AG08395 (cell line): ENCODE measurements at places on chromosomes 16 and 17.

DNA sequence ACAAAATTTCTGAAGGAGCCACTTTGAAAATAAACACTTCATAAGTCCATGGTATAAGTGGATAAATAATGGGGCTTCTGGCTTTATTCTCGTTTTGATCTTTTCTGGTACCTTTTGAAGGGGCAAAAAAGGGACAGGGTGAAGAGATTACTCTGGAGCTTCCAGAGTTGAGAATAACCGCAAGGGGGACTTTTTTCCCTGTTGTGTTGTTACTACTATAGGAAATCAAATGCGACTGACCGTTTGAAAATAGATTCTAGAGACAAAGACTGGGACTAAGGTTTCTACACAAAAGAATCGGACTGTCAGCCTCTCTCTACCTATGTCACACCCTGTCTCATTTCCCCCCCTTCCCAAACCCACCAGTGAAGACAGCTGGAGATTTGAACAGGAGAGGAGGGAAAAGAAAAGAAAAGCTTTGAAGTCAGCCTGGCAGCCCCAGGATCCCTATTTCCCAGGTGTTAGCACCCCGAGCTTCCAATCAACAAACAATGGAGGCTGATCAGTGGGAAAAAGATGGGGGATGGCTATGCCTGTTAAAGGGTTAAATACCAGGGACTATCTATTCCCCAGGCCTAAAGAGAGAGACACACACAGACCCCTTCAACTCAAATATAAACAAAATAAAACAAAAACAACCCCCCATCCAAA lies 8.4 kb downstream of the HOXB4 start:
- DNase-seq, result no peak

DNA sequence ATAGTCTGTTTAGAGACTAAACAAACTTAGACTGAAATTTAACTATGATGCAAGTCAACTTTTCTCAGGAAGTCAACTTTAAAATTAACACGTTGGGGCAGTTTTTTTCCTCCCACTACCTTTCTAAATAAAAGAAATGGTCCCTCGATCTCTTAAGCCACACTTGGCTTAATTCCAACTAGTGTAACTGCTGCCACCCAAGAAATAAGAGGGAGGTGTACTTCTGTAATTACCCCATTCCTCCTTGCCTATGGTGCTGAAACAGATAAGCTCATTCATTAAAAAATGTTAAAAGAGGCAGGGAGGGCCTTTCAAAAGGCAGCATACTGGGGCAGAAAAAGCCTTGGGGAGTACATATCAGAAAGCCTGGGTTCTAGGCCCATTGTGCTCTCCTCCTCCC lies 59.8 kb downstream of the NCOR1 start:
- no peak for DNase-seq

DNA sequence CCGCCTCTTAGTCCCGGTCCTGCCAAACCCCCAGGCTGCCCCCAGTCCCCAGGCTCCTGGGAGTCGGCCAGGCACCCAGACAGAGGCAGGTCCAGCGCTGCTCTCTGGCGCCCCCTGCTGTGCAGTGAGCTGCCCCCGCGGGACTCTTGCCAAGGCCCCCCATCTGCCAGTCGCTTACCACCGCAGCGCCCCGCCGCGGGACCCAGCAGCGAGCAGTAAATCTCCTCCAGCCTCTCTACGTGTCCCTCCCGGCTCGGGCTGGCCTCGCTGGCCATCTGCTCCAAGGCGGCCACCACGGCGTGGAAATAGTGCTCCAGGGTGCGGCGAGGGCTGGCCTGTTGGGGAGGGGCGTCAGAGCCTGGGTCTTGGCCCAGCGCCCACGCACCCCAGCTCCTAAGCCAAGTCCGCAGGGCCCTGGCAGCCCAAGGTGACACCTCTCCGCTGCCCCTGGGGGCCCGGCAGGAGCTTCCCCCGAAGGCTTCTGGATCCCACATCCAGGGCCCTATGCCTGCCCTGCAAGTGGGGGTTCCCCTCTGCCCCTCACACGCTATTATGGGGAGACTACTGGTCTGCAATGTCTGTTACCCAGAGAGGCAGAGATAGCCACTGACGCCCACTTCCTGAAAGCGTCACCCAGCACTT lies 33.7 kb upstream of the MFSD6L start:
- no peak for DNase-seq

DNA sequence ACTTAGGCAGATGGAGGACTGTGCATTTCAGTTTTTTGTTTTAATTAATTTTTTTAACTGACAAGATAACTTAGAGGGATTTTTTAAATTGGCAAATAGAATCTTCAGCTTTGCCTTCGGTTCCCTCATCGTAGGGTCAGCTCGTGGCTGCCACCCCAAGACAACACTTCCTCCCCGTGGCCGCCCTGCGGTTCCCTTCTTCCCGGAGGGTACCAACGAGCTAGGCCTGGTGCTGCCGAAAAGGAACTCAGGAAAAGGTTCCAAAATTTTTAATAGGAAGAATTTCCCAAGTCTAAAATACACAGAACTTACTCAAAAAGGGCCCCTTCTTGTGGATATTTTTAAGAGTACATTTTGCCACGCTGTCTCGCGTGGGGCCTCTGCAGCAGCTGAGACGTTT lies 210.4 kb upstream of the CHMP6 start:
- no peak for DNase-seq

DNA sequence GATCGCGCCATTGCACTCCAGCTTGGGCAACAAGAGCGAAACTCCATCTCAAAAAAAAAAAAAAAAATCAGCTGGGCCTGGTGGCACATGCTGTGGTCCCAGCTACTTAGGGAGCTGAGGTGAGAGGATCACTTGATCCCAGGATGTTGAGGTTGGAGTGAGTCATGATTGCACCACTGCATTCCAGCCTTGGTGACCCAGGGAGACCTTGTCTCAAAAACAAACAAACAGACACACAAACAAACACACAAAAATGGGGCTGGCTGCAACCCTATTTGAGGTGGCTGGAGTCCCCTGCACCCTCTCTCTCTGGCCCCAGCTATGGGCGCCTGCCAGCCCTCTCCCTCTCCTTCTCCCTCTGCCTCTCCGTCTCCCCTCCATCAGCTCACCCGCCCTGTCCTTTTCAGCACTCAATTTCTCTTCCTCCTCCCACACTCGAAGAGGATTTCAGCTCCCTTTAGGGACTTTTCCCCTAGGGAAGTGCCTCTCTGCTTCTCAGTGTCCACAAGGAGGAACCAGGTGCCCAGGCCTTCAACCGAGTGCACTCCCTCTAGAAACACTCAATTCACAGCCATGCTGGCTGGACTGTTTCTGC lies 17.5 kb upstream of the TFAP4 start:
- peak; percentile 38 for DNase-seq

- DNase-seq, result no peak
Measured at GRCh38 chr16:24482681-24483202, 56.6 kb upstream of the RBBP6 start.

DNA sequence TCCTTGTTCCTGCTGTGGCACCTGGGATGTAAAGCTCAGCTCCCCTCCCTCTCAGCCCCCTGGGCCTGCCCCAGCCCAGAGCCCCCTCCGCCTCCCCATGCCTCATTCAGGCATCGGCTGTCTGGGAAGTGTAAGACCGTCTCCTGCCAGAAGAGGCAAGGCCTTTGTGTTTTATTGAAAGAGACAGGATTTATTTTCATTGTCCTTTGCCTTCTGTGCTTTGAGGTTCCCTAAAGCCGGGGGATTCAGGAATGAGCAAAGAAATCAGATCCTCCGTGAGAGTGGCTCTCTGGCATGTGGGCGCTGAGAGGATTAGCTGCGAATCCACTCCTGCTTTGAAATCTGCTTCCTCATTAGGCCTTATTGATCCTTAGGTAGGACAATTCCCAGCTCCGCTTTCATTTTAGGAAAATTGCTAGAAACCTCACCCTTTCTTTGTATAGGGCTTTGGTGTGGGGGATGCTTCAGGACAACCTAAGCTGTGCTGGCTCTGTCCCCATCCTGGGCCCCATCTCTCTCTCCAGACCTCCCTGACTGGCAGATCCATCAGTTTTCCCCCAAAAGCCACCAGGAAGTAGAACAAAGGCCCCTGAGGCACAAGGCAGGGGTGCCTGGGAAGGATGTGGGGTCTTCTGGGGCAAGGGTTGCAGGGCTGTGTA lies 211.5 kb upstream of the TNRC6C start:
- DNase-seq, result no peak

DNA sequence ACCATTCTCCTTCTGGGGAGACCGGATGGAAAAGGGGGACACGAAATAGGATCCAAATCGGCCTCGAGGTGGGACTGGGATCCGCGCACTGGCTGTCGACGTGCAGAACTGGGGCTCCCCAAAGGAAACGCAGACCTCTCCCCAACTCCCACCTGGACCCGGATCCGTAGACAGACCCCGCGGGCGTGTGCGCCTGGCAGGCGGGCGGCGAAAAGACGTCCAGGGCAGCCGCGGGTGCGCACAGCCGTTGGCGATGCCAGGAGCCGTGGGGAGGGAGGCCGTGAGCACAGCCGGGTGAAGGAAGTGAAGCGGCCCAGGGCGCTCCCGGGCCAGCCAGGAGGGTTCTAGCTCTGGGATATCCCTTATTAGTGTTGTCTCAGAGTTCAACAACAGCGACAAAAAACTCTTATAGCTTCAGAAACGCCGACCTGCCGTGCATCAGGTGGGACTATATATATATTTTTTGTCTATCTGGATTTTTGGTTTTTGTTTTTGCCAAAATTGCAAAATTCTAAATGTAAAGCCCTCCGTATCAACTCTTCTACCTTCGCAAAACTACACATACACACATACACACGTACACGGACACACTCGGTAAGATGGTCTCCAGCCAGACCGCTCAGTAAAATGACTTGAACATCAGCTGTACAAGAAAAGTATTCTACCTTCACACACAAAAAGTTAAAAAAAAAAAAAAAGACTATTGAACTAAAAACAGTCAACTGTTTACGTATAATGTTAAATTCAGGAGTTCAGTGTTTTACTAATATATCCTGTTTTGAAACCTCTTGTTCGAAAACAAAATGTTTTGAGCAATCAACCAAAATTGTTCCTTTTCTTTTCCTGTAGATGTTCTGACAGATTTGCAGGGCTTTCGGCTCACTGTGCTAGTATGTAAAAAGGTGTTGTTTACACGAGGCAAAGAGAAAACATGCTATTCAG lies 5.2 kb upstream of the AATF start:
- DNase-seq, result peak; percentile 1

DNA sequence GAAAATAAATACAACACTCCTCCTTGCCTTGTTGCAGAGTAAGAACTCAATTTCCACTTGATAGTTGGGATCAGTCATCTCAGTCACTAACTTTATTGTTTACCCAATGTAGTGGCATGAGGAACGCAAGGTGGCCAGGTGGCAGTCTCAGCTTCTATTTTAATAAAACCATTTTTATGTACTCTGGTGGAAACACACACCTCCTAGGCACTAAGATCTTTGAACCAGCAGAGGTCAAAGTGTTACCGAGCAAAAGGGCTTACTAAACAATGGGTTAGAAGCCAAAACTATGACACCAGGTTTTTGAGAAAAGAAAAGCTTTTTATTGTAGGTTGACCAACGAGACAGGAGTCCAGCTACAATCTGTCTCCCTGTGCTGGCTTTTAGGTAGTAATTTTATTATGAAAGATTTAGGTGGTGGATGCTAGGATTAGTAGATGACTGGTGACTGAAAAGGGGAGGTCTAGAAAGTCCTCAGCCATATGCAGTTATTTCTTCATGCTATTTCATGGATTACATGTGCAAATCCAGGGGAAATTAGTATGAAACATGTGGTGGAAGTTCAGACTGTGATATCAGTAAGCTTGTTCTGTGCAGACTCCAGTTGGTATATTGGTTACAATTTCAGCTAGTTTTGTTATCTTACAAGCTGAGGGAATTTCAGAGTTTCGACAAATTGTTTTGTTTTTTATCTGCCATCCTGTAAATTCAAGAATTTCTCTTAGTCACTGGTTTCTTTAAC lies 122.3 kb downstream of the PCTP start:
- no peak for DNase-seq

- peak; percentile 94 for DNase-seq
Measured at GRCh38 chr17:17032131-17032692, 10.0 kb upstream of the MPRIP start.

DNA sequence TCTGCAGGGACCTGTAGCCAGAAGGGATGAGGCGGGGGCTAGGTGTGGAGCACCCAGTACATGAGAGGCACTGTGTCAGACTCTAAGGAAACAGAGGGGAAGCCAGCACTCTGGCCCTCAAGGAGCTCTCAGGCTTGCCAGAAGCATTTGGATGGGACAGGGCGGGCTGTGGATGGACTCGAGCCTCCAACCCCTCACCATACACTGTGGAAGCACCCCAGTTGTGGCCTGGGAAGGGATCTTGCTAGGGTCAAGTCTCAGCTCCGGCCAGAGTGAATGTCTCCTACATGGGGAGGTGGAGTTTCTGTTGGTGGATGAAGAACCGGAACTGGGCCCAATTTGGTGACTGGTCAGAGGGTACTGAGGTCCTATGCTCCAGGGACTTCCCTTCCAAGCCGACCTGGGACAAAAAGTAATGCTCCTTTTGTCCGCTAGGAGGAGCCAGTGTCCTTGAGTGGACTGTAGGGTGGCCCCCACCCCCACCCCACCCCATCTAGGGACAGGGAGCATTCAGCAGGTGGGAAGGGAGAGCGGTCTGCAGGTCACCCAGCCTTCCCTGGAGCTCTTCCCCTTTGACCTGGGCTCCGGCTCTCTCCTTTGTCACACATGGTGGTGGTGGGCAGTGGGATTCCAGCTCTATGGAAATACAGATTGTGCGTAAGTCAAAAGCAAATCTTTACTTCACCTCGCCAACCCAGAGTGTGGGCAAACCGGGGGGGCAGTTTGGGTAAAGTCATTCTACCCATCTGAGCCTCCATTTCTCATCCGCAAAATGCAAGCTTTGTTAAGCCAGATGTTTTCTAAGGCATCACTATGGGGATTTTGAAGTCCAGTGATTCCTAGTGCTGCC lies 20.4 kb upstream of the PHB1 start:
- peak; percentile 81 for DNase-seq

DNA sequence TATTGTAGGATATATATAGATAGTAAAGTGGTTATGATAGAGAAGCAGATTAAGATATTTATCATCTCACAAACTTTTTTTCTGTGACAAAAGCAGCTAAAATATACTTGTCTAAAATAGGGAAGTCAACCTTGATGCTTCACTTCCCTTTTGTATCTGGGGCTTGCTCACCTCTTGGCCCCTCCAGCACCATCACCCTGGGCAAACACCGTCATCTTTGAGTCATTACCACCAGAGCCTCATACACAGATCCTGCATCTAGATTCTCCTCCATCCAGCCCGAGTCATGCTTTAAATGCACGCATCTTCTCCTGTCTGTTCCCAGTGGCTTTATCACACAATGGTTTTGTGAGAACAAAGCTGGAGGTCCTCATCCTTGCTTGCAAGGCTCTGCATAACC lies 1062.7 kb upstream of the EEF2KMT start:
- DNase-seq, result no peak

GRCh38 chr17:4806456-4806776 lies 536 bp upstream of the PLD2 start:
- no peak for DNase-seq

DNA sequence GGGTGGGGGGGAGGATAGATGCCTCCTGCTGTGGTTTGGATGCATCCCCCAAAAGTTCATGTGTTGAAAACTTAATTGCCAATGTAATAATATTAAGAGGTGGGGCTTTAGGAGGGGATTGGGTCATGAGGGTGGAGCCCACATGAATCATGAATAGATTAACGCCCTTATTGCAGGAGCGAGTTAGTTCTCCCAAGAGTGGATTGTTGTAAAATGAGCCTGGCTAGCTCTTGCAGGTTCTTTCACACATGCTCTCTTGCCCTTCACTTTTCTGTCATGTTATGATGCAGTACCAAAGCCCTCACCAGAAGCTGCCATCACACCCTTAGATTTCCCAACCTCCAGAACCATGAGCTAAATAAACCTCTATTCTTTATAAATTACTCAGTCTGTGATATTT lies 52.0 kb downstream of the GINS3 start:
- no peak for DNase-seq

GRCh38 chr16:450385-450784 lies 24.9 kb downstream of the RAB11FIP3 start:
- no peak for DNase-seq

- no peak for DNase-seq
Measured at GRCh38 chr16:28057949-28058348, 5.6 kb downstream of the GSG1L start.
